ENCODE measurements at places on chromosomes 1 and 21.
A peak's percentile ranks its signal among the peaks of the same experiment; 100 is the strongest.

- no peak for DNase-seq
Measured at GRCh38 chr1:232596666-232597303, 33.1 kb downstream of the SIPA1L2 start.

DNA sequence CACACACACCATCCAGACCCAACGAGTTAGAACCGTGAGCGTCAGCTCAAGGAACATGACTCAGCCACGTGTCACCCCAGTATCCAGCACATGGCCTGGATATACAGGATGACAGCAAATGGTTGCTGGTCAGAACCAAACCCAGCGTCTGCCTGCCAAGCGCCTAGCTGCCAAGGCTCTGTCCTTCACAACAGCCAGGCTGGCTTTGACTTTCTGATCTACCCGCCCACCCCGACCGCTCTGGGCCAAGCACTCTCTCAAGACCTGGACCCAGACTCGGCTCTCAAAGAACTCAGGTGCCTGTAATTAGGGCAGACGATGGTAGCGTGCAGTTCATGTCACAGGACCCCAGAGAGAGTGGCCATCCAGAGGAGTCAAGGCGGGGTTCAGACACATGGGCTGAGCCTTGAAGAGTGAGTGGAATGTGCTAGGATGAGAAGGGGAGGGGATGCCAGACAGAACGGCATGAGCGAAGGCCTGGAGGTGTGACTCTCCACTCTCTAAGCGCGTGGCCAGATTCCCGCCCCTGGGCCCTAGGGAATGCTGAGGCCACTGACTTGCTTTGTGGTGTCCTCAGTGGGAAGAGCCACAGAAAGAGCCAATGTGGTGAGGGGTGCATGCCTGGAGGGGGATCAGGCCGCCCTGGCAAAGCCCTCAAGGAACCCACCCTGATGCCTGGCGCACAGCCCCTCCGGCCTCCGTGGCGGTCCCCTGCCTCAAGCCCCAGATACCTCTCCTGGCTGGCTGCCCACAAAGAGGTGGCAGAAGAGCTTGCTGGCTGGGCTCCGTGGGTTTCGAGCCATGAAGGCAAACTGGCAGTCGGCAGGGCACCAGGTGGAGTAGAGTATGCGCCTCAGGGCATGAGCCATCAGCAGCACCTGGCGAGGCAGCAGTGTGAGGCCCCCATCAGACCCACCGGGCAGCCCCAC lies 7.0 kb downstream of the SH2D5 start:
- no peak for DNase-seq

- DNase-seq: no peak
Measured at GRCh38 chr1:94607398-94607797, 65.8 kb upstream of the F3 start.

DNA sequence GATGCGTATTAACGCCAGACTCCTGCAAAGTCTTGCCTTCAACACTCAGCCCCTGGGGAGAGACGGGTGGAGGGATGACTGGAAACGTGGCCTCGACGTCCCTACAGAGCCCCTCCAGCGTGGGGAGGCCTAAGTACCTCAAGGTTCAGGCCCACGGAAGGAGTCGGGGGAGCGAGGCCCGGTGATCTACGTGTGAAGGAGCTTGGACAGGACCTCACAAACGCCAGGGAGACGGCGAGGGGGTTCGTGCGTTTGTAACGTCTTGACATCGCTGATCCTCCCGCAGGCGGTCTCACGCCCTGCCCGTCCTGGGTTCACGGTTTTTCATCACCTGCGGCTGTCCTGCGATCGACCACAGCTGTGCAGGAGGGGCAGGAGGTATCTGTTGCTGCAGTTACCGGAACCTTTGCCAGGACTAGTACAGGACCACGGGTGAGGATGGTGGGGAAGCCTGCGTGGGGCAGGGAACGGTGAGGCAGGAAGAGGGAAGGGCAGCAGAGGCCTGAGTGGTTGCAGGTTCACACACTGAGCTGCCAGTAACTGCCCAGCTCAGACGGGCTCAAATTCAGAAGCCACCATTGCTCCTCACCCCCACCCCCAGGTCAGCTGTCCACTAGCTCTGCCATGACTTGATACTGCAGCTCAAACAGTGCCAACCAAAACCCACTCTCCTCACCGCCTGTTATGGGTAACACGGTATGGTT lies 889 bp upstream of the CCNL2 start:
- DNase-seq: no peak

DNA sequence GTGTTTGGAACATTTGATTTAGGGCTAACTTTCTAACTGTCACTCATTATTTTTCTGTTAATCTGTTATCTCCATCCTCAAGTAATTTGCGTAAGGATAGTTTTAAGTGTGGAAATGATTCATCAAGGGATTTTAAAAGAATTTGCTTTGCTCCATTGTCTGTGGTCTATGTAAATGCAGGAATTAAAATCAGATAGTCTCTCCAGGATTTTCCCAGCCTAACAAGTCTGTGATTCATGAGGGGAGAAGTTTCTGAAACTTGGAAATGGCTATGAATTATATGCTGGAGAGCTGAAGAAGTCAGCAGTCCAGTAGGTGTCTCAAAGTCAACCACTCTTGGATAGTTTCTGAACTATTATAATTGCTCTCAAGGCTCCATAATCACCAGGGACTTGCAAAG lies 264.5 kb downstream of the MRPL39 start:
- no peak for DNase-seq

- DNase-seq: no peak
Measured at GRCh38 chr1:223770621-223771315, 58.4 kb downstream of the CAPN2 start.

GRCh38 chr1:59232216-59232615 lies 64.7 kb upstream of the FGGY start:
- no peak for DNase-seq

DNA sequence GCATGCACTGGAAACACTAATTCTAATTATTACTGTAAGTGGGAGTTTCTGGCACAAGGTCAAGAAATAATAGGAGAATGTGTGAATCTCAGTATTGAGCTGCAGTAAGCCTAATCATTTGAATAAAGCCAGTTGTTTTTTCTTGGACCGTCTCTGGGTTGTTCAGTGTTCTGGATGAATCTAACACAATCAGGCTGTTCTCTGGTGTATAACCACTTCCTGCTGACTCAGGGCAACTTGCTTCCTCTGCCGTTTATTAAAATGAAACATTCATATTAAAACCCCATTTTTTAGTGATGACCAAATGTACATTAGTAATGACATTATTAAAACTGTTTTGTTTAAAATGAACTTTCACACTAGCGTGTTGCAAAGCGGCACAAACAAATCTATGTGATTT lies 273.1 kb upstream of the SNX7 start:
- no peak for DNase-seq

DNA sequence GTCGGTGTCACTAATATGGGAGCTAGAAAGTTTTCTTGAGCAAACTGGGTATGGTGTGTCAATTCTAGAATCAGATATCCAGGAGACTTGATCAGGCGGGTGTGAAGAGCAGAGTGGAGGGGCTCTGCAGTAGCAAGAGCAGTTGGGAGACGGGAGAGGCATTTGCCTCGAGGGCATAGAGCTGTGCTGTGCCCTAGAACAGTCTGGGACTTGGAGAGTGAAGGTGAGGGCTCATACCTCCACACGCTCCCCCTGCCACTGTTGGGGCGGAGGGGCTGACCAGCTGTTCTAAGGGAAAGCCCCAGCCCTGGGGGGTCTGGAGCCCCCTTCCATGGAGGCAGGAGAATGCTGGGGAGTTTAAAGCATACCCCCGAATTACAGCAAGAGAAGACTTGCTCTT lies 33.8 kb downstream of the SIM2 start:
- no peak for DNase-seq

DNA sequence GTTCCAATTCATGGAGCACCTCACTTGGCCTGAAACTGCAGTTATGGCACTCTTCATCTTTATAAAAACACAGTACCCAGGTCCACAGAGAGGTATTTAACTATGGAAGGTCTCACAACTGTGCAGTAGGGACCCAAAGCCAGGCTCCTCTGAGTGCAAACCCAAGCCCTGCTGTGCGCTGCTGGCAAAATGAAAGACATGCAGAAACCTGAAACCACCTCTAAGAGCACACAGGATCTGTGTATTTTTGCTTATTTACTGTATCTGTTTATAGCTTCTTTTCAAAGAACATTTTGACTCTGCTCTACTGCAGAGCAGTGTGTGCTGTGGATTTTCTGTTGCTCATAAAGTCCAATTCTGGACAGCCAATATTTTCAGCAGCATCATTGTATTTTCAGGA lies 166.6 kb downstream of the DSCAM start:
- DNase-seq: no peak

DNA sequence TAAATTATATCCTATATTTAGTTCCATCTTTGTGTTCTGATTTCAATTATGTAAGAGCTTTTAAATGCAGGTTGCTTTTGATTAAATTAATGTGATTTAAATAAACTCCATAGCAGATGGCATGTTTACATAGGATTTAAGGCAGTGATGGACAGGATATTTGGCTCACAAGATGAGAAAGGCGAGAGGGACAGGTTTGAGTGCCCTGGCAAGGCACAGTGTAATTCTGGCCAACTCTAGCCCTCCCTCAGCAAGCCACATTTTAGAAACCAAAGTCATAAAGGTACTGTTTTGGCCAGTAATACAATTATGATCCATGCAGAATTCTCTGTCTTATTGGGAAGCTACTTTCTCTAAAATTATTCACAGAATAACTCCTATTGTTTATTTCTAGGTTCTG lies 50.6 kb upstream of the C1orf146 start:
- DNase-seq: no peak

DNA sequence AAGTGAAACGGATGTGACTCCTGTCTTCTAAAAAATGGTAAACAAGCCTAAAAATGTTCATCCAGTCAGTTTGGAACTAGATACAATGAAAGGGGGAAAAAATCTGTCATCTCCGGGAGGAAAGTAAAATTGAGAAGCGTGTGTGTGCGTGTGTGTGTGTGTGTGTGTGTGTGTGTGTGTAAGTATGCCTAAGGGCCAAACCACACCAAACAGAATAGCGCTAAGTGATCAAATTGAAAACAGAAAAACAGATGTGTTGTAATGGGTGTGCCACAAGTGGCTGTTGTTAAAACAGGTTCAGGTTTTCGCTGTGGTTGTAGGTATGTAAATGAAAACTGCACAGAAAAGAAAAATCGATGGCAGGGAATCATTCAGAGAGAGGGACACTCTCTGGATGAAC lies 106.7 kb downstream of the RNF220 start:
- DNase-seq: no peak

GRCh38 chr1:167270349-167271092 lies 49.8 kb downstream of the POU2F1 start:
- DNase-seq: no peak

- DNase-seq: no peak
Measured at GRCh38 chr1:58577654-58578030, 590 bp upstream of the TACSTD2 start.

GRCh38 chr1:222815440-222815765 lies 564 bp downstream of the DISP1 start:
- no peak for DNase-seq

GRCh38 chr1:209675565-209676154 lies 448 bp downstream of the G0S2 start:
- no peak for DNase-seq

- DNase-seq: no peak
Measured at GRCh38 chr1:67815303-67816094, 17.8 kb downstream of the GNG12 start.

DNA sequence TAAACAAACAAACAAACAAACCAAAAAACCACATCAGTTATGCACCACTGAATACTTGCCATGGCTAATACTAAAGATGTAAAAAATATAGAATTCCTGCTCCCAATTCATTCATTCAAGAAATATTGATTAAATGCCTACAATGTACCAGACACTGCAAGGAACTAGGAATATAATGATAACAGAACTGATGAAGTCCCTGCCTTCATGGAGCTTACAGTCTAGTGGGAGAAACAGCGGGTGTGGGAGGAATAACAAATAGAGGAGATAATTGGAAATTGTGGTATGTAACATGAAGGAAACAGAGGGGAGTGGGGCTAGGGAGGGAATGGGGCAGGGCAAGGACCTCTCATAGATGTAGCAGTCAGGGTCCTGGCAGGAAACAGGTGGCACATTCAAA lies 58.6 kb upstream of the NBL1 start:
- no peak for DNase-seq

DNA sequence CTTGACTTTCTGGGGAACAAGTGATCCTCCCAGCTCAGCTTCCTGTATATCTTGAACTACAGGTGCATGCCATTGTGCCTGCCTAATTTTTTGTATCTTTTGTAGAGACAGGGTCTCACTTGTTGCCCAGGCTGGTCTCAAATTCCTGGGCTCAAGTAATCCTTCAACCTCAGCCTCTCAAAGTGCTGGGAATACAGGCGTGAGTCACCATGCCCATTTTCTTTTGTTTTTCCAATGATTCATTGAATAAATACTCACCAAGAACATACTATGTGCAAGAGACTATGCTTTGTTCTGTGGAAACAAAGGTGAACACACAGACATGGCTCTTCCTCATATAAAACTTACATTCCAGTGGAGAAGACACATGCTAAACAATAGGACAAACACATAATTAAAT lies 407.8 kb upstream of the DAB1 start:
- no peak for DNase-seq

DNA sequence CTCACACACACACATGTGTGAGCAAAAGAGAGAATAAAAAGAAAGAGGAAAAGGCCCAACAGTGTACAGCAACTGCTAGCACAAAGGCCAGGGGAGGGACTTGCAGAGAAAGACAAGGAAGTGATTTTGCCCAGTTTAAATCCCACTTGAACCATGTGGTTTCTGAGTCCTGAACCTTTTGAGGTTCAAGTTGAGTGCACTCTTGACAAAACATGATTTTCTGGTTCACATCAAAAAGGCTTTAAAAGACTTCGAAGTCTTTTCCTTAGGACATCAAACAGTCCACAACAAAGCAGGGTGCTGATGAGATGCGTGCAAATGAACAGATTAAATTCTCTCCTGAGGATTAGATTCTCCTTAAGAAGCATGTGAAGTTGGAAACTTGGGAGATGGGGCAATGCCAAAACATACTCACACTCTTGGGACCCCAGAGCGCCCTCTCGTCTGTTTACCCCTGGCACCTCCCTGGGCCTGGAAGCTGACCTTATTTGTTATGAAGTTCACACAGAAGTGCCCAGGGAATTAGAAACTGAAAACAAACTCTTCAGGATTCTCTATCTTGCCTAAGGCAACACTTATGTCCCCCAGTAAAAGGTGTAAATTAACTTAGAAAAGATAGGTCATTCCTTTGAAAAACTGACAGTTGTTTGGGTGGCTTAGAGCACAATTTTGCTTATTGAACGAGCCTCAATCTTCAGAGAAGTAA lies 31.5 kb downstream of the RNF220 start:
- DNase-seq: no peak

GRCh38 chr1:51189421-51190073 lies 46.5 kb upstream of the RNF11 start:
- no peak for DNase-seq

DNA sequence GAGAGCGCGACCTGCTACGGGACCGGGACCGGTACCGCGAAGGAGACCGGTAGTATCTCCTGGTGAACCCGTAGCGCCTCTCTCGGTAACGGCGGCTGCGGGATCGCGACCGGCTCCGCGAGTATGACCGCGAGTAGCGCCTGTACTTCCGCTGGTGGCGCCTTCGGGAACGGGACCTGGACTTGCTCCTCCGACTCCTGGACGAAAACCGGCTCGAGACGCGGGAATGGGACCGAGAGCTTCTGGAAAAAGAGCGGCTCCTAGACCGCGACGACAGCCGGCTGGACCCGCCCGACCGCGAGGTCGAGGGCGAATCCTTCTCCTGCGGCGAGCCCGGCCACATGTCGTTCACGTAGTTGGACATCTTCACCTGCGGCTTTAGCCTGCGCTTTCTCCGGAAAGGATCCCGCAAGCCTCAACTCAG lies 642 bp downstream of the RSRP1 start:
- DNase-seq: no peak

- DNase-seq: peak; percentile 88
Measured at GRCh38 chr1:29569971-29570634, 333.8 kb downstream of the PTPRU start.

- no peak for DNase-seq
Measured at GRCh38 chr1:11648732-11649158, 5.5 kb downstream of the FBXO2 start.

All from SW 1271 (cell line).